ENCODE measurements at places on chromosomes 6 and 20. TPM values are rescaled to one million over a fixed set of nuclear protein-coding genes. Genes with fewer than 3 reads are reported as not detected.

The PAX1 gene
- not detected for total RNA-seq

The UNC93A gene
- not detected for total RNA-seq

- no peak for DNase-seq
Observed at GRCh38 chr6:14228571-14228970, 111.0 kb downstream of the CD83 start.

DNA sequence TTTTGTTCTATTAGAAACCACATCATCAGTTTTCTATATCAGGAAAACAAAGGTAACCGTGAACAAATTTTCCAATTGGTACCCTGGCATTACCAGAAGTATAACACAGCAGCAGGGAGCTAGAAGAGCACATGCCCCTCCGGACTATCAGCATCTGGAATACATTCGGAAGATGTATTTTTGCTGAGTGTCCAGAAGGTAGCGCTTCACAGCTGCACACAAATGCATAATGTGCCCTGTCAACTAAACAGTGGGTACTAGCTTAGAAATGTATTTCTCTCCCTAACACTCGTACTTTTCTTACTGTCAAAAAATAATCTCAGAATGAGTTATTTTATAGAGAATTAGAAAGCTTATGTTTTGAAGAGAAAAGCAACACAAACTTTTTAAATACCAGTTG is 77.6 kb downstream of the HUS1B start:
- no peak for DNase-seq

GRCh38 chr20:12957968-12958367 is 50.8 kb upstream of the SPTLC3 start:
- DNase-seq: no peak

- no peak for DNase-seq
Observed at GRCh38 chr20:16505894-16506293, 67.4 kb downstream of the KIF16B start.

- no peak for DNase-seq
Observed at GRCh38 chr20:38905375-38905774, 20.8 kb upstream of the FAM83D start.

GRCh38 chr20:50280851-50281655 is 90.4 kb downstream of the CEBPB start:
- no peak for DNase-seq

DNA sequence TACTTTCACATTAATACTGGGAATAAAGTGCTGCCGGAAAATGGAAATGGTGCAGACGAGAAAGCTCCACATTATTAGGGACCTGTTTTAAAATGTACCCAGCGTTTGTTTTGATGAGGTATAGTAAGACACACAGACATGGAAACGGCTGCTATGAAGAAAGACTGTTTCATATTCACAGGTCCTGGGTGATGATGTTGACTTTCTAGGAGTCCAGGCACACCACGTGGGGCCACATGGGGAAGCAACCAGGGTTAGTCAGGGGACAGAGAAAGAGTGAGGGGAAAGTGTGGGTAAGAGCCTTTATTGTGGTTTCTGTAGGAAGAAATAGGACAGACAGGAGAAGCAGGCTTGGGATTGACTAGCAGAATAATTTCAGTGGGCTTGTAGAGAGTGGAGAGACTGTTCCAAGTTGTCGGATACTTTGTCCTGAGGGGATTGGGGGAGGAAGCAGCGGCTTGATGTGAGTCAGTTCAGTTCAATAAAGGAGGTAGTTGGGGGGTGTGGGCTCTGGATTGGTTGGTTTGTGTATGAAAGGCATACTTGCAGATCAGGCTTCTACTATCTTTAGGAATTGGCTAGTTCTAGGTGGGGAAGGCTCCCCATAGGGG is 112.0 kb upstream of the MCHR2 start:
- no peak for DNase-seq

The NPBWR2 gene
- total RNA-seq: not detected

Data from activated CD8-positive, alpha-beta memory T cell treated with anti-CD3 and anti-CD28 coated beads, Interleukin-2, amount 10 ng/mL, durations not matched to agents 7 days and 5 days (primary cell).